ENCODE measurements at places on chromosomes 5 and 9.

DNA sequence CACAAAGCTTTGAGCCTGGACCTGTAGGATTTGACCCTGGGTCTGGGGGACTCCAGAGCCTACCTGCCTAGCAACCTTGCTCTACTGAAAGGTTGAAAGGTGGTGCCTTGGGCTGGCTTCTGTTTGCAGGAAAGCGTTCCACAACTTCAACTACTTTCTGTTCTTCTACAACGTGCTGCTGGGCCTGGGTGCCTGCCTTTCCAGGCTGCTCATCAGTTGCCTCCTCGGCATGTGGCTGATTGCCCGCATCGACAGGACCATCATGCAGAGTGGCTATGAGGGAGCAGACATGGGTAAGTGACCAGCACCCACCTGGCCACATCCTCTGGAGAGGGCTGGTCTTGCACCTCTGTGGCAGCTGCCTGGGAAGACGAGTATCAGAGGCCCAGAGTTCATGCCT is 13.6 kb upstream of the CCDC180 start:
- DNase-seq: no peak

DNA sequence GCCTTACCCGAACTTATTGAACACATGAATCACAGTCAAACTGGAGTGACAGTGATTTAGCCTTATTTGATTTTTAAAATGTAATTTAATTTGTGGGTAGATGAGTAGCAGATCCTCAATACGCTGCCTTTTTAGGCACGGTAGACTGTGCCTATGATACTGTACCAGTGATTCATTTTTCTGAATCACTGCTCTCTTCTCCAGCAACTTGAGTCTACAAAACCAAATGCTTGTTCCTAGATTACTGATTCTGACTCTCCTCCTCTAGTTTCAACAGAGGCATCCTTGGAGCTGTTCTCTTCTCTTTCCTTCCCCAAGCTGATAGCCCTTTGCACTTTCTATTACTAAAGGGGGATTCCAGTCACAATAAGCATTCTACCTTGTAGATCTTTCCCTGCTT is 94.3 kb upstream of the IL7R start:
- DNase-seq: no peak

DNA sequence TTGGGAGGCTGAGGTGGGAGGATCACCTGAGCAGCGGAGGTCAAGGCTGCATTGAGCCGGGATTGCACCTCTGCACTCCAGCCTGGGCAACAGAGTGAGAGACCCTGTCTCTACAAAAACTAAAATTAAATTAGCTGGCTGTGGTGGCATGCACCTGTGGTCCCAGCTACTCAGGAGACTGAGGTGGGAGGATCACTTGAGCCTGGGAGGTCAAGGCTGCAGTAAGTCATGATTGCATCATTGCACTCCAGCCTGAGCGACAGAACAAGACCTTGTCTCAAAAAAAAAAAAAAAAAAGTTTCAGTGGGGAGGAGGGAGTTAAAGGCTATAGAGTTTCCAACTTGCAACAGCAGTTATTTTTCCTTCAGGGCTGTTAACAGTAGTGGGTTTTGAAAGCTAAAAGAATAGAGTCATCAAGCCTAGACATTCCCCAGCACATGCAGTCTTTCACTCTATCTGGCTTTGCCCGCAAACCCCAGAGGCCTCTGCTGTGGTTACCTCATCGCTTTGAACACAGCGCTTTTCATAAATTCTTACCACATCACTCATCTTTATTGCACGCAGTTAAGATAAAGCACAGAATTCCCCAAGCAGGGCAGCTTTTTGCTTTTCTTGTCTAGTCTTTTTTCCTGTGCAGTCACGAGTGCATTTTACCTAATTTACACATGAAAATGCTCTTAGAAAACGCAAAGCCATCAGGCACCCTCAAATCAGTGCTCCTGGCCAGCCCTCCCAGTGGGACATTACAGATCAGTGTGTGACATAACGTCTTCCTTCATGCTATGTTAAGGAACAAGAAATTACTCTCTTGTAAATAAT is 8.7 kb upstream of the SLC2A8 start:
- DNase-seq: peak; percentile 48

- no peak for DNase-seq
Measured at GRCh38 chr9:17864951-17865350, 286.1 kb downstream of the SH3GL2 start.

- DNase-seq: no peak
Measured at GRCh38 chr9:97632248-97632984, 752 bp downstream of the TSTD2 start.

DNA sequence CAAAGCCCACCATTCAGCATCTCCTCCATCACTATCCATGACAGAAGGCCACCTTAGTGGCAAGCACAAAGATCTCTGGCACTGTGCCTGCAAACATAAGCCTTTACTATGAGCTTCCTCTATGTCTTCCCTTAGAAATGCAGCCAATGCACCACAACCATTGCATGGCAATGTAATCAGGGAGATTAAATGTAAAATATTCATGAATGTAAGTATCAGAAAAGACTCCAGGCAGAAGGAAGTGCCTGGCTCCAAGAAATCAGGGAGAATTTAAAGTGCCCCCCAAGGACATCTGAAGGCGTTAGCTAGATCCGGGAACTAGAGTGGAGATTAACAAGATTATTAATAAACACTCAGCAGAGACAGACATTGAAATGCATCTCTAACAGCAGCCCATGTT is 32.5 kb upstream of the MYORG start:
- no peak for DNase-seq

- no peak for DNase-seq
Measured at GRCh38 chr9:6646293-6646636, 736 bp upstream of the GLDC start.

- DNase-seq: no peak
Measured at GRCh38 chr5:36680066-36680465, 73.7 kb downstream of the SLC1A3 start.

- no peak for DNase-seq
Measured at GRCh38 chr9:35107297-35108290, 4.7 kb upstream of the STOML2 start.

- no peak for DNase-seq
Measured at GRCh38 chr9:108835831-108836230, 20.0 kb downstream of the ACTL7B start.

DNA sequence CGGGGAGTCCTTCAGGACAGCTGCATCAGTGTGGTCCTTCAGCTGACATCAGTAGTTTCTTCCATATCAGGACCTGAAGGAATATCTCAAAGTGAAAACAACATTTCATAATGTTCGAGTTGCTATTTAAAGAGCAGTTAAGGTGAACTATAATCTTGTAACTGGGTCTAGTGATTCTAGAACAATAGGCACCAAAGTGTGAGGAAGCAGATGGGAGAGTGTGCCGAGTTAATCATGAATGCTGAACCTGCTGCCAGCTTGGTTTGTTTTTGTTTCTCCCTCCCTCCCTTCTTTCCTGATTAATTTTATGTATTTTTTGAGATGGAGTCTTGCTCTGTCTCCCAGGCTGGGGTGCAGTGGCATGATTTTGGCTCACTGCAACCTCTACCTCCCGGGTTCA is 3.6 kb upstream of the PTGR1 start:
- DNase-seq: no peak

GRCh38 chr5:133396187-133396741 is 216.1 kb downstream of the FSTL4 start:
- no peak for DNase-seq

DNA sequence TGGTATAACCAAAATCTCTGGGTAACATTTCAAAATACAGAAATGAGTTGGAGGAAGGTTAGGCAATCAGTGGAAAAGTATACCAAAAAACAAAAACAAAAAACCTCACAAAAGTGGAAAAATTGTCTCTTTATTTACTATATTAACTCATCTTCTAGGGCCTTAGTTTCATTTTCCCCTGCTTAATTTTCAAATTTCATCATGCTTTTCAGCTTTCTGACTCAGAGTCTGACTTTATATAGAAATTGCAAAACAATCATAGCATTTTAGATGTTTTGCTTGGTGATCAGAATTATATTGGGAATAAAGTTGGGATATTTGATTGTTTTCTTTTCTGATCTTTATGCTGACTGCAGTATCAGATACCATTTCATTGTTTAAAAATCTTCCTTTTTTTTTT is 257.0 kb upstream of the PRR16 start:
- DNase-seq: no peak

GRCh38 chr9:20314981-20315380 is 307.3 kb downstream of the MLLT3 start:
- DNase-seq: no peak

DNA sequence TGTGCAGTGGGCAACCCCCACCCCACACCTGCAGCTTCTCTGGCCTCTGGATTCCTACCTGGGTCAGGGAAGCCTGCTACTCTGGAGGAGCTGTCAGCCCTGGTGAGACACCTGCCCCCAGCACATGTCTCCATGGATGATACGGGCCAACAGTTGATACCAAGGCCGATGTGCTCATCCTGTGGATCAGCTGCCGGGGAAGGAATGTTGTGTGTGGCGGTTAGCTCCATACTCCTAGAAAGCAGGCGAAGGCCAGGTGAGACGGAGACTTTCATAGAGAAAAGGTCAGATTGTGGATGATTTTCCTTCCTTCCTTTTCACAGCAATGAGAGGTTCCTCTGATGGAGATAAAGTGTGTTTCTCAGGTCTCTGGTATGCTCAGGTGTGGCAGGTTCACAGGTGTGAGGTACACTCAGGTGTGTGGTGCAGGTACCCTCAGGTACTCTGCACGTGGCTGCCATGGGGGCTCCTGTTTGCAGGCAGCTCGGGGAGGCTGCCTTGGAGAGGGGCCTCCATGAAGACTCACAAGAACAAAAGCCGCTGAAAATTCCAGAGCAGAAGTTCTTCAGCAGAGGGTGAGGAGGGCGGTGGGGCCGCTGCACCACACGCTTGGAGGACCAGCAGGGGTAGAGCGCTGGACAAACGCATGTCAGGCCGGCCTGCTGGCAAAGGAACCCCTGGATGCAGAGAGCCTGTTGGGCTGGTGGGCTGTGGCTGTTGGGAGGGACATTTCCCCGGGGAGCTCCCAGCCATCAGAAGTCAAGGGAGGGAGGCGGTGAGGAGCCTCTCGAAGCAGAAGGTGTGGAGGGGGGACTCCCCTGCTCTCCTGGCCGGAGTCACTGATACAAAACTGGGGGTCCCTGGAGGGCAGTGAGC is 5.1 kb upstream of the AHRR start:
- no peak for DNase-seq

Measured in stimulated activated CD4-positive, alpha-beta T cell treated with anti-CD3 and anti-CD28 coated beads, Interleukin-1b, Interleukin-23, amount 100 ng/mL, for 24 hours (primary cell).